ENCODE measurements at places on chromosomes 5 and 9.

- peak; percentile 57 for DNase-seq
Observed at GRCh38 chr9:96686638-96687335, 31.7 kb upstream of the PRXL2C start.

GRCh38 chr5:36179950-36180349 lies 28.0 kb downstream of the SKP2 start:
- DNase-seq, result no peak

- no peak for DNase-seq
Observed at GRCh38 chr5:3518576-3518975, 77.1 kb upstream of the IRX1 start.

- no peak for DNase-seq
Observed at GRCh38 chr5:177403102-177403791, 2.8 kb upstream of the PFN3 start.

GRCh38 chr9:107593224-107593870 lies 103.8 kb upstream of the KLF4 start:
- no peak for DNase-seq

GRCh38 chr5:111829701-111830100 lies 72.7 kb upstream of the NREP start:
- DNase-seq, result no peak

- no peak for DNase-seq
Observed at GRCh38 chr9:106860721-106861639, 2.0 kb upstream of the ZNF462 start.

DNA sequence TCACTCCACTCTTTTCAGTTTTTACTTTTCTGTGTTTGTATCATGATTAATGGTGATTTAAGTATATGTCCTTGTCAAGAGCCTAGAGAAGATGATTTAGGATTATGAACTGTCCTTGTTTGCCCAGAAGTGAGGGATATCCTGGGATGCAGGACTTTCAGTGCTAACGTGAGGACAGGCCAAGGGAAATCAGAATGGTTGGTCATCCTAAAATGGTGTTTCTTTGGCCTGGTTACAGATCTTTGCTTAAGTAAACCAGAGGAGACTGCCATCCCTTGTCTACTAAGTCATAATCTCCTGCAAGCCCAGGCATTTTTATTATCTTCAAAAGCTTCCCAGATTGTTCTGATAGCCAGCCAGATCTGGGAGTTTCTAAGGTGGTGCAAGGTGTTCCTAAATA lies 22.3 kb upstream of the DPYSL3 start:
- no peak for DNase-seq

- DNase-seq, result no peak
Observed at GRCh38 chr5:137036640-137037039, 462.5 kb downstream of the SPOCK1 start.

DNA sequence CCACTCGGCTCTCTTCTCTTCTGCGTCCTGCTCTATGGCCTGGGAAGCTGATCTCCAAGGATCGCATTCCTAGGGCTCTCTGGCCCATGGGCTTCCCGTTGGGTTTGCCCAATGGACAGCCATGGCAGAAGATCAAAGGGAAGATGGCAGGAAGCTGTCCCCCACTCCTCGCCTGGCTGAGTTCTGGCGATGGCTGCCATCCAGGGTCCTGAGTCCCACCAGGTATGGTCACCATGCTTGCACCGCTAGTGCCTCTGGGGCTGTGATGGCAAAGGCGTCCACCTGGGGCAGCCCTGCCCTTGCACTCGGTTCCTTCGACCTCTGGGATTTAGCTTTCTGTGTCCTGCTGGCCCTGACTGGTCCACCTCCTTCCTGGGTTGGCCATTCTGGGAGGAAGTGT lies 156.0 kb downstream of the RXRA start:
- DNase-seq, result no peak

GRCh38 chr9:114122136-114123027 lies 23.3 kb upstream of the KIF12 start:
- no peak for DNase-seq

- no peak for DNase-seq
Observed at GRCh38 chr5:175374166-175374875, 69.7 kb downstream of the DRD1 start.

GRCh38 chr5:131384616-131385214 lies 120.9 kb downstream of the CDC42SE2 start:
- no peak for DNase-seq

DNA sequence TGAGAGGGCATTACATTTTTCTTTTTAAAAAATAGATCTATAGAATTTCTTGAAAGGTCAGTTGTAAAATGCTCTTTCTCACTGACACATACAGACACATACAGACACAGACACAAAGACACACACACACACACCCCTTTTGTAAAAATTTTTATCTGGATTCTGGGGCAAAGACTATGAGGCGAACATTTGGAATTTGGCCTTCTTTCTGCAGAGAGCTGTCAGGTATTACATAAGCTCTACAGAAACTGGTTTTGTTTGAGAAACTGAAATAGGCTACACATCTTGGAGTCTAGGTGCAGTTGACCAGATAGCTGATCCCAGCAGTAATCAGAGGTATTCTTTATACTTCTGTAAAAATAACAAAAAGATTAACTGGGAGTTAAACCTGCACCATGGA lies 315.9 kb upstream of the RPS23 start:
- DNase-seq, result no peak

- DNase-seq, result no peak
Observed at GRCh38 chr9:74498621-74499095, 1.5 kb downstream of the RORB start.

- DNase-seq, result no peak
Observed at GRCh38 chr9:133850161-133850560, 112.0 kb upstream of the SARDH start.

GRCh38 chr9:8855046-8855445 lies 1055.5 kb upstream of the DMAC1 start:
- DNase-seq, result no peak

- DNase-seq, result no peak
Observed at GRCh38 chr9:14779566-14780022, 57.1 kb upstream of the CER1 start.

DNA sequence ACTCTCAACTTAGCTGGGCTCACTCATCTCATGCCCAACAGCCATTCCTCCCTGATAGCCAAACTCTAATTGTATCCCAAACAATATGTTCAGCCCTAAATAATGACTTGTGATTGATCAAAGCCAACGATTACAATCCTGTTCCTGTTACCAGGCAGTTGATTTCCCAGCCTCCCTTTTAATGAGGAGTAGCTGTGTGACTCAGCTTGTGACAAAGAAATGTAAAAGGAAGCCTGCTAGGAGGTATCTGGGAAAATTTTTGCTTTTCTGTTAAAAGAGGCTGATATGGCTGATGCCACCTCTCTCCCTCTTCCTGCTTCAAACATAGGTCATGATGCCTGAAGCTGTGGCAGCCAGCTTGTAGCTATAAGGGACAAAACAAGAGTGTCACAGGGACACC lies 19.6 kb upstream of the ENC1 start:
- no peak for DNase-seq

GRCh38 chr5:111447822-111448221 lies 64.5 kb downstream of the STARD4 start:
- DNase-seq, result no peak

DNA sequence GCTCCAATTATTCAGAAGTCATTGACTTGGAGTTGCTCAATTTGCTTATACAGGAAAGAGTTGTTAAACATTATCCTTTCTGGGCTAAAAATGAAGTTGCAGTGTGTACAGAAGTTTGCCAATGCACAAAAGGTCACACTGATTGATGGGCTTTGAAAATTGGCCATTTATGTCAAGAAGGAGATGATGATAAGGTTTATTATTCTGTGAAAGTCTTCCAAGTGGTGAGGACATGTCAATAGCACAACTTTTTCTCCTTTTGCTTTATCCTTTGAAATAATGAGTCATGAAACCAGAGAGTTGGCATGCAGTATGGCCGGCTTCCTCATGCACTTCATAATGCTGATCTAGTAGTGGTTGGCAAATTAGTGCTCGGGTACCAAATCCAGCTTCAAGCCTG lies 848.5 kb upstream of the WWC1 start:
- no peak for DNase-seq

GRCh38 chr5:80711938-80712337 lies 57.2 kb upstream of the DHFR start:
- DNase-seq, result no peak

DNA sequence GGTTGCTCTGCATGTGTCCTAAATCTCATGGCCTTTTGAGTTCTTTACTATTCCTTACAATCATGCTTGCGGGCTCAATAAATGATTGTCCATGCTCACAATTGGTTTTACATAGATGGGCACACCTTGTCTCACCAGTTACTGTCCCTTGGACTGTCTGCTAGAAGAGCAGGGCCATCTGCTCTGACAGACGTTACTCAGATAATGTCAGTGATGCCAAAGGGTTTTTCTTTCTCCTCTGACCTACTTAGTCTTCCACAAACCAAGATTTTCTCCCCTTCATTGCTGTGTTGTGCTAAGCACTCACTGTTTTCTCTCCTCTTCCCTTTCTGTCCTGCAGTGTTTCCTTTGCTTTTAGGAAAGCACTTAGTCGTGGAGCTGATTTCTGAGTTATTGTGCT lies 562.3 kb downstream of the KIF4B start:
- no peak for DNase-seq

DNA sequence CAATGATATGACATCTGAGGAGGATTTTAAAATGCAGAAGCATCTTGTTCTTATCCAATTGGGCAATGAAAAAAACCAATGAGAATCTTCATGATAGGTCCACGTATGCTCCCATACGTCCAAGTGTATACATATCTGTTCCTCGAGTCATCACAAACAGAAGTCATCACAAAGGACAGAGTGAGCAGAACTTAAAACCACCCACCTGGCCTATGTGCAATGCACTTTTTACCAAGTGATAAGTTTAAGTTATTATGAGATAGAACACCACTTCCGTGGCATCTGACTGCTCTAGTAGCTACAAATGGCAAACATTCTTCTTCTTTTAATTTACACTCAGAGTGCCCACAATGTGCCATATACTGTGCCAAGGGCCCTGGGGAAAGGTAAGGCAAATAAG lies 82.4 kb downstream of the PPP2R2B start:
- no peak for DNase-seq

GRCh38 chr9:76691517-76692313 lies 72.5 kb upstream of the PCA3 start:
- no peak for DNase-seq

- DNase-seq, result no peak
Observed at GRCh38 chr5:81639556-81639955, 111.3 kb downstream of the SSBP2 start.

DNA sequence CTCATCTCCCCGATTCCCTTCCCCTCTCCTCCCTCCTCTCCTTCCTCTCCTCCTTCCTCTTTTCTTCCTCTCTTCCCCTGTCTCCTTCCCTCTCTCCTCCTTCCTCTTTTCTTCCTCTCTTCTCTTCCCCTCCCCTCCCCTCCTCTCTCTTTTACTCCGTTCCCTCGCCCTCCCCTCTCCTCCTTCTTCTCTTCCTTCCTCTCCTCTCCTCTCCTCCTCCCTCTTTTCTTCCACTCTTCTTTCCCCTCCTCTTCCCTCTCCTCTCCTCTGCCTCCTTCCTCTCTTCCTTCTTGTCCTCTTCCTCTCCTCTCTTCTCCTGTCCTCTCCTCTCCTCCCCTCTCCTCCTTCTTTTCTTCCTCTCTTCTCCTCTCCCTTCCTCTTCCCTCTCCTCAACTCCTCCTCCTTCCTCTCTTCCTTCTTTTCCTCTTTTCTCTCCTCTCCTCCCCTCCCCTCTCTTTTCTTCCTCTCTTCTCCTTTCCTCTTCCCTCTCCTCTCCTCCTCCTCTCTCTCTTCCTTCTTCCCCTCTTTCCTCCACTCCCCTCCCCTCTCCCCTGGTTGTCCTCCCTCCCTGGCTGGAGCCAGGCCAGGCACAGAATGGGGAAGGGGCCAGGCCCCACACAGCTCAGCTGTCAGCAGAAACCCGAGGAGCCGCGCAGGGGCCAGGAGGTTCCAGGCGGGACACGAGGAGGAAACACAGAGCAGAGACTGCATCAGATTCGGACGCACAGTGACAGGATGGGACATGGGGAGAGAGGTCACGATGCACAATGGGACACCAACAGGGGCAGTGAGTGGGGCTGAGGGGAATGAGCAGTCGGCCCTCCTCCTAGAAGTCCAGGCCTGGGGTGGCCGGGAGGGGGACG lies 48.0 kb downstream of the CAMK2A start:
- no peak for DNase-seq

GRCh38 chr5:132406144-132406783 lies 36.8 kb downstream of the SLC22A5 start:
- no peak for DNase-seq

GRCh38 chr5:159412284-159413046 lies 82.2 kb upstream of the IL12B start:
- peak; percentile 34 for DNase-seq

DNA sequence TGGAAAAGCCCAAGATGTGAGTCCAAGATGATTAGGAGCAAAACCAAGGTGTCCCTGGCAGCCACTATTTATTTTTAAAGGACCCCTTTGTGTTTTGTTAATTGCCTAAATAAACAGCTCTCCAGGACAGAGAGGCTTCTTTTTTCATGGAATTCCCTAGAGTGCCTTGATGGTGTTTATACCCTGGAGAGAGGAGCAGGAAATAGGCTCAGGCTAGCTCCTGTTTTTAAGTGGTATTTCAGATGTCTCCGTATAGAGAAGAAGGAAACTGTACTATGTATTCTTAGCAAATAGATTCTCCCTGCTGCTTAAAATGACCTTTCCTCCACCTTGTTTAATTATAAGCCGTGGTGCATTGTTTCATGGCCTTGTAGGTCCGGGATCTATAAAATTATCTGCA lies 292.4 kb downstream of the CD180 start:
- DNase-seq, result no peak

DNA sequence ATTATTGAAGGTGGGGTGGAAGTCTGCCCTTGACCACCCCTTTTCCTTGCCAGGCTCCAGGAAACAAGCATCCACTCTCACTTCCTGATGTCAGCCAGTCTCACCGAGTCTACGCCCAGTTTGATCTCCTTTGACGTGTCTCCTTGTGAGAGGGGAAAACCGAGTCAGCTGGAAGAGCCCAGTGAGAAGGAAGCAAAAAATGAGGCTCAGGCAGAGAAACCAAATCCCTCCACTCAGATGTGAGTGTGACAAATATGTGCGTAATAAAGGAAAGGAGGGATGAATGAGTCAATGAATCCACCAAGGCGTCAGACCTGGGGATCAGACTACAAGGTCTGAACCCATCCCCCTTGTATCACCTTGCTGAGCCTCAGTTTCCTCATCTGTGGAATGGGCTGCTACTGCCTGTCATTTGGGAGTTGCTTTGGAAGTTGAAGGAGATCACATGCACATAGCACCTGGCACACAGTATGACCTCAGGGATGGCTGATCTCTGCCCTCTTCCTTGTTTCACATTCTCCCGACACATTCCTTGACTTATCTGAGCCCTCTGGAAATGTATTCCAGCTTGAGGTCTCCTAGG lies 61.3 kb upstream of the XPA start:
- DNase-seq, result no peak

DNA sequence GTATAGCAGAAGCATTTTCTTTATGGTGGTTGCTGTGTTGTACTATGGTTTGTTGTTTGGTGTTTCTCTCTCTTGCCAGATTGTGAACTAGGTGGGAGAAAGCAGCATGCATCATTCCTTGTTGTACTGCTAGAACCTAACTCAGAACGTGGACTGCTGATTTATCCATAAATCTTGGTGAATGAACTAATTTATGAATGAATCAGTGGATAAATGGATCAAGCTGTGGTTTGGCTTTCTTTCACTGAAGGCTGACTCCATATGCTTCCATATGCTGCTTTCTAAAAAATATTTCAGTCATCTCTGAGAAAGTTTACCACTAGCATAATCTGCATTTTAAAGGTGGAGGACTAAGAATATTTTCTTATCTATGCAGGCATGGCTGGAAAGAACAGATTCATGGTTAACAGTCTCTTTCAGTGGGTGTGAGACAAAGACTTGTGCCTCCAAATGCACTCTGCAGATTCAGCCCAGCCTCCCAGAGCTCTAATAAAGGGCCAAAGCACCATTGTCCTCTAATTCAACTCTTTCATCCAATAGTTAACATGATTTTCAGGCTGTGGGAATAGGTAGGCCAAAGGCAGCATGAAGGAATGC lies 237.7 kb downstream of the SH3GL2 start:
- DNase-seq, result no peak

All from stimulated activated CD8-positive, alpha-beta memory T cell treated with anti-CD3 and anti-CD28 coated beads, Interleukin-7, amount 100 ng/mL, for 1 hour (primary cell).